ENCODE measurements at places on chromosomes 13 and 19. TPM values are rescaled to one million over a fixed set of nuclear protein-coding genes. Genes with fewer than 3 reads are reported as not detected.

DNA sequence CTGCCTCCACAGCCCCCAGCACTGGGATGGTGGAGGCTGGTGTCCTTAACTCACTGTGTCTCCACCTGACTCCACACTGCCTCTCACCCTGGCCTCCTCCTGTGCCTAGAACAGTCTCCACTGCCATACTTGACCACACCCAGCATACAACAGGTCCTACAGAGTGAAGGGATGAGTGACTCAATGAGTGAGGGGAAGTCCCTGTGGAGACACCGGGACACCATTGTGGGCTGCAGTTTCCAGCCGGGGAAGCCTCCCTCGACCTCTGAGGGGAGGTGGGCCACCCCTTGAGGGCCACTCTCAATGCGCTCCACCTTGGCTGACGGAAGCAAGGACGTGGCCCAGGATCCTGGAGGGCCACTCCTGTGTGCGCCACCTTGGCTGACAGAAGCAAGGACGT is 2.8 kb upstream of the ZNF135 start:
- no peak for DNase-seq

DNA sequence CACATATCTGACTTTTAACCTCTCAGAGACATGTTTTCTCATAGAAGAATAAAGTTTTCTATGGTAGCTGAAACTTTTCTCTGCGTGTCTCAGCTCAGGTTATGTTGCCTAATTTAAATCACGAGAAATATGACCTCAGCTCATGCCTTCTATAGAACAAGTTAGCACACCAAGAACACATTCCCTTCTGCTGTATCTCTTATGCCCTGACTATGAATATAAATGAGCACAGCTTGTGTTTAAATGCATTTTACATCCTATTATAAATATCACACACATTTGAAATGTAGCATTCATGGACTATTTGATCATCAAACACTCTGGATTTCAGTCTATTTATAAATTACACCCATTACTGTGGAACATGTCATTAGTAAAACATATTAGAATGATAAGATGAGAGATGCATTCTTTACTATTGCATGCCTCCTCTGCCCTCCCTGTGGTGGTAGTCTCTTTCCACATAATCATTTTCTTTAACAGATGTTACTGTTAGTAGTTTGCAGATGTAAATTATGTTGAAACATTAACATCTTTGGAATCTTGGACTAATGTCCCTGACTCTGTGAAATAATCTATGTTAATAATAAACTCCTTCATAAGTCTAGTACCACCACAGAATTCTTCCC is 2044.9 kb upstream of the PCDH20 start:
- no peak for DNase-seq

- no peak for DNase-seq
Observed at GRCh38 chr19:48465215-48465614, 4.0 kb upstream of the CYTH2 start.

DNA sequence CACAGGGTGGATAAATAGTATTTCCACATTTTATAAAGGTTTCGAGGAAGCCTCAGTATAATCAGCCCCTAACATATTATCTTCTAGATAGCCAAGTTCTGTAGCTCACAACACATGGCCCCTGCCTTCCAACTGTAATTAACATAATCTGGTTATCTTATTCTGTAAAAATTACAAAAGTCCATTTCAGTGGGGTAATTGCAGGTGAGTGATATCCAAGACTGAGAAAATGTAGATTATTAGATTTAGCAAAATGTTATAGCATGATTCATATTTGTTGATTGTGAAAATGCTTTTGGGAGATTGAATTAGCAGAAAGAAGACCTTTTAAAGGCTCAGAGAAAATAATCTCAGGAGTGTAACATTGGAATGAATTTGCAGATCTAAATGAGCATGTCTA is 168.3 kb upstream of the GPC6 start:
- no peak for DNase-seq

DNA sequence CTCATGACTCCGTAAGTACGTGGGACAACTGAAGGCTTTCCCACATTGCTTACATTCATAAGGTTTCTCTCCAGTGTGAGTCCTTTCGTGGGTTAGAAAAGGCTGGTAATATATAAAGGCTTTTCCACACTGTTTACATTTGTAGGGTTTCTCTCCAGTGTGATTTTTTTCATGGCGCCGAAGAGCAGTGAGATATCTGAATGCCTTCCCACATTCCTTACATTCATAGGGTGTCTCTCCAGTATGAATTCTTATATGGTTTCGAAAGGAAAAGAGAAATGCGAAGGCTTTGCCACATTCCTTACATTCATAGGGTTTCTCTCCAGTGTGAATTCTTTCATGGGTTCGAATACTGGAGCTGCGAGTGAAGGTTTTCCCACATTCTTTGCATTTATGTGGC is 29.5 kb downstream of the ZNF490 start:
- no peak for DNase-seq

GRCh38 chr19:21256722-21257121 is 72.5 kb downstream of the ZNF708 start:
- no peak for DNase-seq

The SIGLEC12 gene
- not detected for total RNA-seq

The PRR12 gene
- 32.0 TPM for total RNA-seq
